ENCODE measurements at places on chromosomes 16 and 17.

DNA sequence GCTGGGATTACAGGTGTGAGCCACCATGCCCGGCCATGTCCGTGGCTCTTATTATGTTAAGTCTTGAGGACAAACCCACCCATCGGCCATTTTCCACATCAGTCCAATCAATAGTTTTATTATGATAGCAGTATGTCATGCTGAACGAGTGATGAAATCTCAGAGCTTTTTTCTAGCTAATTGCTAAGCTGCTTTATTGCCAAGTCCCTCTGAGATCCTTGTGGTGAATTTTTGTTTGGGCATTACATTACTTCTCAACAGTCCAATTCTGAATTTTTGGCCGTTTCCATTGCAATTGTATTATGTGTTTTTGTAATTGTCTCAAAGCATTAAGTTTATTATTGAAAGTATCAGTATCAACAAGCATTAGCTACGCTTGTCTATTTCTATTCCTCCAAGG is 10.9 kb downstream of the RNF112 start:
- DNase-seq, result no peak

GRCh38 chr16:1542166-1542500 is 8.7 kb downstream of the TMEM204 start:
- DNase-seq, result no peak

- no peak for DNase-seq
Measured at GRCh38 chr17:74442670-74443515, 11.0 kb downstream of the GPRC5C start.

- DNase-seq, result no peak
Measured at GRCh38 chr17:39738983-39739884, 1.5 kb downstream of the GRB7 start.

GRCh38 chr16:81592353-81592866 is 147.8 kb downstream of the CMIP start:
- DNase-seq, result no peak

- no peak for DNase-seq
Measured at GRCh38 chr17:50196826-50197225, 4.6 kb downstream of the COL1A1 start.

DNA sequence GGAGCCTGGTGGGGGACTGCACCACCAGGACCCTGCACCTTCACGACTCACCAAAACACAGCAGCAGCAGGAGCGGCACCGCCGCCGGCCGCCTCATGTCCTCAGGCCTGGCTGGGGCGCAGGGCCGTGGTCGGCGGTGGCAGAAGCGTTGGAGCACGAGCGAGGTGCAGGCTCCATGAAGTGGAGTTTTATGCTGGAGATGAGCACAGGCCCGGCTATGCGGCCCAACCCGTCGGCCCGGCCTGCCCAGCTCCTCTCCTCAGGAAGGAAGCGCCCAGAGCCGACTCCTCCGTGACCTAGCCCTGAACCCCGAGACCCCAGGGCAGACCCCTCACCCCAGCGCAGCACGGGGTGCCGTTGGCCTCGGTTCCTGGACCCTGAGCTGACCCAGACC is at the start of gene PRSS27:
PRSS27 (minus strand) TSS at position 161 of the 394 bp plus-strand sequence; CDS start at position 97, 64 bp downstream.
- DNase-seq, result no peak

- DNase-seq, result no peak
Measured at GRCh38 chr17:76370261-76370993, 14.0 kb upstream of the SPHK1 start.

Measured in activated naive CD4-positive, alpha-beta T cell treated with anti-CD3 and anti-CD28 coated beads, Interleukin-2, amount 50 U/mL, for 72 hours (primary cell).